Airway epithelial cell (primary cell): ENCODE measurements at places on chromosomes 3 and 15. TPM values are rescaled to one million over a fixed set of nuclear protein-coding genes. Genes with fewer than 3 reads are reported as not detected.

CYP1A1 gene
- 8.0 and 10.3 TPM in 2 replicates for total RNA-seq

ECT2 gene
- 34.0 and 34.8 TPM in 2 replicates for total RNA-seq

LMAN1L gene
- total RNA-seq, result not detected in 2 replicates

MST1R gene
- total RNA-seq, result 13.3 and 19.9 TPM in 2 replicates

ERICH6 gene
- 0.05 TPM in 1 of 2 replicates, not detected in the other for total RNA-seq

HHLA2 gene
- not detected in 2 replicates for total RNA-seq

TRA2B gene
- total RNA-seq, result 118 and 137 TPM in 2 replicates
